ENCODE measurements at places on chromosomes 12 and 14.
A peak's percentile ranks its signal among the peaks of the same experiment; 100 is the strongest.

- H3K4me3 ChIP-seq, result peak overlapping the region; percentile 98
- no peaks in the 10 kb centered on the region for H3K27me3 ChIP-seq
- H3K27ac ChIP-seq, result peak overlapping the region; percentile 62
- H3K4me1 ChIP-seq, result peaks cover 31% of the 10 kb centered on the region
- peak; percentile 81 for DNase-seq
Measured at GRCh38 chr12:26833743-26834490, 923 bp upstream of the ITPR2 start.

DNA sequence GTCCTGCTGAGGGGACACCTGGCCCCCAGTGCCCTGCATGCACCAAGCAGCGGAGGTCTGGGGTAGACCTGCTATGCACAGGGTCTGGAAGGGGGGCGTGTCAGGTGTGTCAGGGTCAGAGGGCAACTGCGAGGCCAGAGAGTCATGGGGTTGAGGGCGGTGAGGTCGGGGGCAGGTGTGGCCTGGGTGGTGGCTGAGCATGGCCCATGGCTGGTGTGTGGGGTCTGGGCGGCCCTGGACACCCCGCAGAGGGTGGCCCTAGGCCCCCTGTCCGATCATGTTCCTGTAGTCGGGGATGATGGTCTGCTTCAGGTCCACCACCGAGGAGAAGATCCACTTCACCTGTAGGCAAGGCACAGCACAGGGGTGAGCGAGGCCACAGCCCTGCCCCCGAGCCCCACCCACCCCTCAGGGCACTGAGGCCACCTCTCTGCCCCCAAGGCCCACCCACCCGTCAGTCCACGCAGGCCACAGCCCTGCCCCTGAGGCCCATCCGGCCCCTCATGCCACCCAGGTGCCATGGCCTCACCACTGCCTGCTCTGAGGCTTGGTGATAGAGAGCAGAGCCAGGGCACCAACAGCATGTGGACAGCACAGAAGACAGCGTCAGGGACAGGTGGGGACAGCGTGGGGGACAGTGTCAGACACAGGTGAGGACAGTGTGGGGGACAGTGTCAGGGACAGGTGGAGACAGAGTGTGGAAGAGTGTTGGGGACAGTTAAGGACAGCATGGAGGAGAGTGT is 211.3 kb downstream of the TMEM121 start:
- H3K27ac ChIP-seq, result no peak overlapping the region
- H3K36me3 ChIP-seq, result no peaks in the 10 kb centered on the region
- no peaks in the 10 kb centered on the region for H3K4me1 ChIP-seq
- no peaks in the 10 kb centered on the region for H3K27me3 ChIP-seq
- no peak overlapping the region for H3K4me3 ChIP-seq

DNA sequence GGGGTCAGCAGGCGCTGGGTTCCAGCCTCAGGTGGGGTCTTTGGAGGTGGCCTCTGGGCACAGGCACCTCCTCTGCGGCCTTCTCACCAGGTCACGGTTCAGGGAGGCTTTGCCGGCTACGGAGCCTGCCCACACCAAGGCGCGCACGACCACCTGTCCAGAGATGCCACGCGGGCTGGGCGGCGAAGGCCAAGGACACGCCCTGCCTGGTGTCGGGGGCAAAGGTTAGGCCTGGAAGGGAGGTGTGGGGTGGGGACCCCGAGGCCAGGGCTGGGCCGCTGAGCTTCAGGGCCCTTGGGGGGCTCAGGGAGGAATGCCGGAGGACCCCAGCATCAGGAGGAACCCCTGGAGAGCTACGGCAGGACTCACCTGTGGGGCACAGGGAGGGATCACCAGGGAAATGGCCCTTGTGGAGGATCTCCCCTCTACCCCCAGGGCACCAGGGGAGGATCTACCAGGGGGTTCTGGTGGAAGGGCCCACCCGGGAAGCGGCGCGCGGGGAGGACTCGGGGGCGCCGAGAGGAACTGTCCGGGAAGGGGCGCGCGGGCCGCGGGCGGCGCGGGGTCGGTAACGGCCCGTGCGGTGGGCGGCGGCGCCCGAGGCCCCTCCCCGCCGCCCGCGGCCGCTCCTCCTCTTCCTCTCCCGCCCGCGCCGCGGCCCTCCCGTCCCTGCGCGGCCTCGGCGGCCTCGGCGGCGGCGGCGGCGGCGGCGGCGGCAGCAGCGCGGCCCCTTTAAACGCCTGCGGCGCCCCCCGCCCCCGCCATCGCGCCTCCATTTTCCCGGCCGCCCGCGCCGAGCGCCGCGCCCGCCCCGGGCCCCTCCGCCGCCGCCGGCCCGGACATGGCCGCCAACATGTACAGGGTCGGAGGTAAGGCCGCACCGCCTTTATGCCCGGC is at the start of gene MTA1:
MTA1 (plus strand) TSS at position 633 of the 897 bp plus-strand sequence; CDS start at position 842, 209 bp downstream.
- peak within 1 kb of the TSS; percentile 72 for H3K27ac ChIP-seq
- peak within 1 kb of the TSS; percentile 72 for H3K4me3 ChIP-seq
- no peak for DNase-seq
- H3K36me3 ChIP-seq, result no peaks in the 10 kb centered on the region

DNA sequence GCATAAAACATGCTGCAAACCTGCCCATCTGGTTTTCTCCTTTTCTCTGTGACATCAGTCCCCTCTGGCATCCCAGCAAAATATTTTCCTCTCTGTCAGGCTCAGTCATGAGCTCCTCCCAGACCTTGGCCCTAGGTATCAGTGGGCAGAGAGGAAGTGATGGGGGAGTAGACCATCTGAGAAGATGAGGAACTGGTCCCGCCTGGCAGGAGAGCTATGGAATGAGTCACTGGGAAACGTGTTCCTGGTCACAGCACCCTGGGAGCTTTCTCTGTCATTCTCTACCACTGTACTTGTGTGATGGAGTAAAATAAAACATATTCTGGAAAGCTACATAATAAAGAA is 5.0 kb upstream of the SRSF9 start:
- DNase-seq, result no peak
- no peak overlapping the region for H3K4me3 ChIP-seq
- H3K36me3 ChIP-seq, result no peaks in the 10 kb centered on the region

DNA sequence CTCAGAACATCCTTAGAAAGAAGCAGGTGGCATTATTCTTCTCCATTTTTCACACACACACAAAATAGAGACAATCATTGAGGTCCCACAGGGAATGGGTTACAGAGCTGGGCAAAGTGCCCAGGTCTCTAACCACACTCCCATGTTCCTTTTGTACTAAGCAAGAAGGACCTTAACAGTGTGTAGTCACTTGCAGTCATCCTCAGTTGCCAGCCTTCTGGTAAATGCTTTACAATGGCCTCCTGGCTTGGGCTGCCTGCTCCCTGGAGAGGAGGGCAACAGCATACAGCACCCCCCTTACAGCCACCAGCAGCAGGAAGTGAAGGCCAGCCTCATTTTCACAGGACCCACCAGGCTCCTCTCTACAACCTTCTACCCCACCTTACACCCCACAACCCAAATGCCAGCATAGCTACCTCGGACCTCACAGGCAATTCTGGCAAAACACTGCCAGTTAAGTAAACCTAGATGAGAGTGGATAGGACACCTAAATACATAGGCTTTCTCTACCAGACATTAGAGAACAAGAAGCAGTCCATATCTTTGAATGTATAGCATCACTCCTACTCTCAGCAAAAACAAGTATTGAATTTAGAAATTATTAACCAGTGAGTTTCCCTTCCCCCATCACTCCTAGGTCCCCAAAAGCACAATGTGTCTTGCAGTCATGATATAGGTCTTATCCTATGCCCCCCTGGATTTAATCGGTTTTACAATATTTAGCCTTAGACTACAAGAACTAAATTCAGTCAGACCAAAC is 88.1 kb downstream of the PPP2R5E start:
- no peak for DNase-seq
- peaks cover 11% of the 10 kb centered on the region for H3K36me3 ChIP-seq
- no peaks in the 10 kb centered on the region for H3K27me3 ChIP-seq
- H3K4me3 ChIP-seq, result no peak overlapping the region
- H3K27ac ChIP-seq, result no peak overlapping the region

DNA sequence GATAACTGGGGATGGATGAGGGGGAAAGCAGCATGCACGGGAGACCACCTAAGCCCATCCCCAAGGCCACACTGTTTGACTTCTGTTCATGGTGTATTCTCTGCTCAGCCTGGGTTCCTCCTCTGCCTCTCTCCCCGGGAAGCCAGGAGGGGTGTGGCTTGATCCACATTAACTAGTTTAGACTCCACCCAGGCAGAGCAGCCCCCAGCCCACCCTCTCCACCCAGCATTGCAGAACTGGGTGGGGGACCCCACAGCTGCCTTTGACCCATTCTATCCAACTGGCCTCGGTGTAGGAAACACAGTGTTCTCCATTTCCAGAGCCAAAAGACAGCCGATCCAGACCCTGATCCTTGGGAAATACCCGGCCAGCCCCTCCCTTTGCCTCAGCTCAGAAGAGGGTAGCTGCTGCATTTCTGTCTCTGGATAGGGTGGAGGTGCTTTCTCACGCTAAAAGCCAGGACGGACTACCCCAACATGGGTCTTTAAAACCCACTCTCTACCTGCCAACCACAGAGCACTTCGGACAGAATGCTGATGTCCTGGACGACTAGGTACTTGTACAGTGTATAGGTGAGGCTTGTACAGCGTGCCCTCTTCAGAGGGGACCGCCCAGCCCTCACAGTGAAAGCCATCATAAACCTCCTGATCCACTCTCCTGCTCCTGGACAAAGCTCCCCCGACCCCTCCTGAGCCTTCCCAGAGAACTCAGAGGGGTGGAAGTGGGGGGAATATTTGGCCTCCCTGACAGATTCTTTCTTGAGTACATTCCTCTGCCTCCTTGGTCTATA is 9.4 kb downstream of the SPRYD3 start:
- H3K36me3 ChIP-seq, result peaks cover 44% of the 10 kb centered on the region
- peak overlapping the region; percentile 78 for H3K27ac ChIP-seq
- H3K4me3 ChIP-seq, result no peak overlapping the region
- no peak for DNase-seq
- H3K27me3 ChIP-seq, result no peaks in the 10 kb centered on the region
- peaks cover 78% of the 10 kb centered on the region for H3K4me1 ChIP-seq

- DNase-seq, result no peak
- H3K4me1 ChIP-seq, result no peaks in the 10 kb centered on the region
- H3K36me3 ChIP-seq, result no peaks in the 10 kb centered on the region
- H3K4me3 ChIP-seq, result no peak overlapping the region
Measured at GRCh38 chr14:53260286-53260685, 107.2 kb upstream of the DDHD1 start.

GRCh38 chr12:109597795-109598427 is 24.3 kb downstream of the MVK start:
- H3K27ac ChIP-seq, result no peak overlapping the region
- no peaks in the 10 kb centered on the region for H3K27me3 ChIP-seq
- H3K36me3 ChIP-seq, result peaks cover 32% of the 10 kb centered on the region
- no peak overlapping the region for H3K4me3 ChIP-seq

- H3K27me3 ChIP-seq, result no peaks in the 10 kb centered on the region
- H3K4me1 ChIP-seq, result no peaks in the 10 kb centered on the region
- no peak for DNase-seq
- no peak overlapping the region for H3K27ac ChIP-seq
- no peak overlapping the region for H3K4me3 ChIP-seq
Measured at GRCh38 chr12:79961411-79961810, 26.5 kb upstream of the PPP1R12A start.

- H3K4me1 ChIP-seq, result no peaks in the 10 kb centered on the region
- DNase-seq, result no peak
- no peak overlapping the region for H3K4me3 ChIP-seq
- H3K27ac ChIP-seq, result no peak overlapping the region
Measured at GRCh38 chr12:45183246-45183645, 32.6 kb upstream of the ANO6 start.

DNA sequence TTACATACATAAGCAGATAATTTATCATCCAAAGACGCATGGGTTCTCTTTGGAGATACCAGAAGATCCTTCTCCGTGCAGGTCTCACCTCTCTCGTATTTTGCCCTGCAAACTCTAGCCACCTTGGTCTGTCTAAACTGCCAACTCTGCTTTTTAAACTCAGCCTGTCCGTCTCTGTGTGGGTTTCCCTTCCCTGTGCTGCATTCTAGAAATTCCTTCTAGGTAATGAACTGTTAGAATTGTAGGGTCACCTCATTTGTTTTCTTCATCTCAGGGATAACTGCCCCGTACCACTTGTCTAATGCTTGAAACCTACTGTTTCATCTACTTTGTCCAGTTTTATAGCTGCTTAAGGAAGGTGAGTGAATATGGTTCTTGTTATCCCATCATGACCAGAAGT is 45.4 kb upstream of the CCDC196 start:
- H3K4me1 ChIP-seq, result peaks cover 6% of the 10 kb centered on the region
- DNase-seq, result no peak
- no peaks in the 10 kb centered on the region for H3K27me3 ChIP-seq
- H3K27ac ChIP-seq, result no peak overlapping the region
- no peak overlapping the region for H3K4me3 ChIP-seq
- no peaks in the 10 kb centered on the region for H3K36me3 ChIP-seq

DNA sequence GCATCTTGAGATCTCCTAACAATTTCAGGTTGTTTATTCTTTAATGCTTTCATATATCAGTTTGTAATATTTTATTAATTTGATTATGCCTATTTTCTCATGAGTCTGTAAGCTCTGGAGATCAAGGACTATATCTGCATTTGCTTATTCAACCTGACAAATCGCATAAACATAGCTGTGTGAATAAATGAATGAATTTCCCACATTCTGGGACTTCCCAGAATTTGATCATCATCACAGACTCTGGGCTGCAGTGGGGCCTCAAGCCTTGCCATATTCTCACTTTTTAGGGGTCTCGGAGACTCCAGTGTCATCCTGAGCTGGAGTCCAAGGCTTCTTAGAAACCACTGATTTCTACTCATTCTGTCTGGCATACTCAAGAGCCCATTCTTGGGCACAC is 180.5 kb downstream of the DAD1 start:
- H3K36me3 ChIP-seq, result no peaks in the 10 kb centered on the region
- no peak for DNase-seq
- H3K27me3 ChIP-seq, result no peaks in the 10 kb centered on the region

- no peak overlapping the region for H3K4me3 ChIP-seq
- H3K27me3 ChIP-seq, result no peaks in the 10 kb centered on the region
- no peak for DNase-seq
- H3K4me1 ChIP-seq, result peaks cover 6% of the 10 kb centered on the region
- H3K27ac ChIP-seq, result no peak overlapping the region
- peaks cover 18% of the 10 kb centered on the region for H3K36me3 ChIP-seq
Measured at GRCh38 chr12:11756523-11756922, 107.0 kb downstream of the ETV6 start.

GRCh38 chr12:24231298-24231697 is 281.8 kb upstream of the SOX5 start:
- no peak overlapping the region for H3K27ac ChIP-seq
- no peaks in the 10 kb centered on the region for H3K36me3 ChIP-seq
- H3K4me1 ChIP-seq, result peaks cover 16% of the 10 kb centered on the region
- no peak overlapping the region for H3K4me3 ChIP-seq
- no peak for DNase-seq

- H3K27ac ChIP-seq, result no peak overlapping the region
- H3K27me3 ChIP-seq, result no peaks in the 10 kb centered on the region
Measured at GRCh38 chr12:84704856-84705255, 207.7 kb downstream of the SLC6A15 start.

- H3K4me1 ChIP-seq, result no peaks in the 10 kb centered on the region
- no peak overlapping the region for H3K4me3 ChIP-seq
- no peak for DNase-seq
- H3K27ac ChIP-seq, result no peak overlapping the region
- no peaks in the 10 kb centered on the region for H3K36me3 ChIP-seq
Measured at GRCh38 chr12:32671930-32672780, 6.9 kb upstream of the DNM1L start.

- no peak overlapping the region for H3K27ac ChIP-seq
- H3K27me3 ChIP-seq, result peaks cover 12% of the 10 kb centered on the region
- no peak for DNase-seq
- H3K4me1 ChIP-seq, result no peaks in the 10 kb centered on the region
- no peaks in the 10 kb centered on the region for H3K36me3 ChIP-seq
- no peak overlapping the region for H3K4me3 ChIP-seq
Measured at GRCh38 chr14:105629886-105630215, 103.5 kb downstream of the TMEM121 start.

- no peak overlapping the region for H3K4me3 ChIP-seq
- no peaks in the 10 kb centered on the region for H3K27me3 ChIP-seq
- peak; percentile 48 for DNase-seq
- H3K36me3 ChIP-seq, result no peaks in the 10 kb centered on the region
- H3K27ac ChIP-seq, result no peak overlapping the region
Measured at GRCh38 chr12:34602213-34602940, 580.1 kb downstream of the ALG10 start.

Measured in suprapubic skin (tissue), 4 donors.